ENCODE measurements at places on chromosomes 5 and 9. TPM values are rescaled to one million over a fixed set of nuclear protein-coding genes. Genes with fewer than 3 reads are reported as not detected.

RMND5B gene
- 31.6 TPM for total RNA-seq

EDIL3 gene
- 56.7 TPM for total RNA-seq

BARX1 gene
- total RNA-seq: not detected

PIP5K1B gene
- total RNA-seq: 7.8 TPM

ANGPTL2 gene
- 1.9 TPM for total RNA-seq

CER1 gene
- 0.63 TPM for total RNA-seq

PPP3R2 gene
- 0.63 TPM for total RNA-seq

NRG2 gene
- 8.1 TPM for total RNA-seq

C5orf52 gene
- not detected for total RNA-seq

CNTLN gene
- total RNA-seq: 21.3 TPM

F2R gene
- total RNA-seq: 34.7 TPM

CTXN3 gene
- total RNA-seq: 0.63 TPM

BDP1 gene
- total RNA-seq: 132 TPM

KIF20A gene
- 6.3 TPM for total RNA-seq

SLC36A2 gene
- not detected for total RNA-seq

CNTRL gene
- total RNA-seq: 33.8 TPM

SLC31A2 gene
- 4.7 TPM for total RNA-seq

VAV2 gene
- 45.4 TPM for total RNA-seq

C9orf43 gene
- 0.94 TPM for total RNA-seq

ZNF883 gene
- total RNA-seq: 75.4 TPM

GARIN3 gene
- not detected for total RNA-seq

IL9 gene
- total RNA-seq: not detected

TAF11L14 gene
- not detected for total RNA-seq
